Prostate gland (tissue), 2 donors: ENCODE measurements at places on chromosomes 11 and 22.
A peak's percentile ranks its signal among the peaks of the same experiment; 100 is the strongest.

GRCh38 chr11:110121204-110121603 is 28.0 kb downstream of the ZC3H12C start:
- H3K4me1 ChIP-seq, result no peaks in the 10 kb centered on the region
- no peak overlapping the region for H3K27ac ChIP-seq
- H3K27me3 ChIP-seq, result no peaks in the 10 kb centered on the region
- DNase-seq, result no peak
- no peak overlapping the region for H3K4me3 ChIP-seq
- no peaks in the 10 kb centered on the region for H3K36me3 ChIP-seq

DNA sequence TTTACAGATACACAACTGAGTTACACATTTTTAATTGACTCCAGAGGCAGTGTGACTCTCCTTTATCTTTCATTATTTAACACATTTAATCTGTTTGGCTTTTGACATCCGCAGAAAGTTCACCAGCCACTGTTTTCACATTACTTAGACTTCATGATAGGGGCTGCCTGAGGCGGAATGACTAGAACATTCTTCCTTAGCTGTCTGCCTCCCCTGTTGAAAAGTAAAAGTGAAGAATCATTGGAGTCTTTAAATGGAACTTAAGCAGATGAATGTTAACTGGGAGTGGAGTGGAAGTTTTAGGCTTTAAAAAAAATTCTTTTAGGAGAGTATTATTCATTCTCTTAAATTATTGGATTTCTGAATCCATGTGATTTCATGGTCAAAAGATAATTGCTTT is 229.2 kb upstream of the MTNR1B start:
- H3K36me3 ChIP-seq, result no peaks in the 10 kb centered on the region
- H3K27me3 ChIP-seq, result no peaks in the 10 kb centered on the region
- H3K27ac ChIP-seq, result no peak overlapping the region
- H3K4me1 ChIP-seq, result no peaks in the 10 kb centered on the region

GRCh38 chr22:17853073-17853472 is 78.8 kb upstream of the BID start:
- peak overlapping the region; percentile 47 for H3K27ac ChIP-seq
- DNase-seq, result no peak
- no peaks in the 10 kb centered on the region for H3K4me1 ChIP-seq
- H3K27me3 ChIP-seq, result no peaks in the 10 kb centered on the region
- no peaks in the 10 kb centered on the region for H3K36me3 ChIP-seq
- H3K4me3 ChIP-seq, result no peak overlapping the region

GRCh38 chr11:114080219-114080618 is 20.7 kb downstream of the ZBTB16 start:
- no peak for DNase-seq
- peaks cover 9% of the 10 kb centered on the region for H3K36me3 ChIP-seq
- H3K4me3 ChIP-seq, result no peak overlapping the region
- H3K4me1 ChIP-seq, result peaks cover 79% of the 10 kb centered on the region
- no peaks in the 10 kb centered on the region for H3K27me3 ChIP-seq
- H3K27ac ChIP-seq, result peak overlapping the region; percentile 31

- no peaks in the 10 kb centered on the region for H3K27me3 ChIP-seq
- H3K36me3 ChIP-seq, result no peaks in the 10 kb centered on the region
- no peak for DNase-seq
- no peaks in the 10 kb centered on the region for H3K4me1 ChIP-seq
- no peak overlapping the region for H3K27ac ChIP-seq
These were observed 93.8 kb downstream of the NECTIN1 start for GRCh38 chr11:119635041-119635740.

DNA sequence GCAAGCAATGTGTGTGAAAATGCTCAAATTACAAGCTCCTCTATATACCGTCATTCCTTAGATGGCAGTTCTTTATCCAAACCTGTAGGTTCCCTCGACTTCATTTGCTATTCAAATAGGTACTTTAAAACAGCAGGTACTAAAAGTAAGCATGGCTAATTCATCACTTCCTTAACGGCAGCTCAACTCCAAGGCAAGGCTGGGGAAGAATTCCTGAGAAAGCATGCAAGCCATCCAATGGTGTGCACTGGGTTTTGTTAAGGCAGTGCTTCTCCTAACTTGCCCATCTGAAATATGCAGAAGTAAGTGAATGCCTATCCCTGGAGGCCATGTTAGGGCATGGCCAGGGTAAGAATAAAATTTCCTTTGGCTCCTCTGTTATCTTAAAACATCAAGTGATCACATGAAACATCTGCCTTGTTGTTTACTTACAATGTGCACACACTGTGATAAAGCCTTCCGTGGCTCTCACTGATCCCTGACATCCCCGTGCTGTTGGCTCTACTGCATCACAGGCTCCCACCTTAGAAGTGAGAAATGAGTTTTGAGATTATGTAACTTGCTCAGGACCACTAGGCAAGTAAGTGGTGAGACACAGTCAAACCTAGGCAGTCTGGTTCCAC is 52.1 kb downstream of the SMCO4 start:
- H3K27ac ChIP-seq, result peak overlapping the region; percentile 46
- no peaks in the 10 kb centered on the region for H3K27me3 ChIP-seq
- H3K4me1 ChIP-seq, result peaks cover 24% of the 10 kb centered on the region
- no peak for DNase-seq
- H3K36me3 ChIP-seq, result no peaks in the 10 kb centered on the region
- H3K4me3 ChIP-seq, result no peak overlapping the region

GRCh38 chr22:39230261-39231196 is 14.3 kb downstream of the PDGFB start:
- DNase-seq, result no peak
- no peaks in the 10 kb centered on the region for H3K4me1 ChIP-seq
- no peaks in the 10 kb centered on the region for H3K27me3 ChIP-seq
- H3K36me3 ChIP-seq, result no peaks in the 10 kb centered on the region

- DNase-seq, result no peak
- no peak overlapping the region for H3K4me3 ChIP-seq
- no peaks in the 10 kb centered on the region for H3K27me3 ChIP-seq
These were observed 13.5 kb downstream of the MCAT start for GRCh38 chr22:43129426-43130425.

DNA sequence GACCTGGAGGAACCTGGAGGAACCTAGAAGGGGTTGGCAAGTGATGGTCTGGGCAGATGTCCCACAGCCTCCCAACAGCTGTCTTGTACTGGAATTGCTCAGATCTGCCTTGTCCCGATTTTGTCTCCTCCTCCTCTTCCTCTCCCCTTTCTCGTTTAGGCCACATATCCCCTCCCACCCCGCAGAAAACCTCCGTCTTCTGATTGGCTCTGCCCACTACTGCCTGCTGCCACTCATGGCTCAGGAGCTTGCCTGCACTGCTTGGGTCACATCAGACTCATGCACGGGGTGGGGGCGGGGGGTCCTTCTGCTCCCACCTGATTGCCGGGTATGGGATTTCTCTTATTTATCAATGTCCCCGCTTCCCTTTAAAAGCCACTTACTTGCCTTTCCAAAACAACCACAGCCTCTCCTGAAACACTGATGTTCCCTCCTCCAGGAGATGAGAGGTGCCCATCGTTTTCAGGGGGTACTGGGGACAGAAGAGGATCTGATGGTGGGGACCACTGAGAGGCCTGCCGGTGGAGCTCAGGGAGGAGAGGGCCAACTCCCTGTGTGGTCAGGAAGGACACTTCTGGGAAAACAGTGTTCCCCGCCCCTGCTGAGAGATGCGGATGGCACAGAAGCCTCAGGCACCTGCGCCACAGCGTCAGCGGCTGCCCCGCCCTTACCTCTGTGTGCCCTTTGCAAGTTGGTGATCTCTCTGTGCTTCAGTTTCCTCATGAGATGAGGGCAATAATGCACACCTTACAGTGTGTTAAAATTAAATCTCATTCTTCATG is 14.7 kb downstream of the TOM1 start:
- DNase-seq, result no peak
- no peaks in the 10 kb centered on the region for H3K27me3 ChIP-seq
- no peak overlapping the region for H3K4me3 ChIP-seq
- no peak overlapping the region for H3K27ac ChIP-seq
- H3K4me1 ChIP-seq, result peaks cover 17% of the 10 kb centered on the region
- H3K36me3 ChIP-seq, result no peaks in the 10 kb centered on the region

DNA sequence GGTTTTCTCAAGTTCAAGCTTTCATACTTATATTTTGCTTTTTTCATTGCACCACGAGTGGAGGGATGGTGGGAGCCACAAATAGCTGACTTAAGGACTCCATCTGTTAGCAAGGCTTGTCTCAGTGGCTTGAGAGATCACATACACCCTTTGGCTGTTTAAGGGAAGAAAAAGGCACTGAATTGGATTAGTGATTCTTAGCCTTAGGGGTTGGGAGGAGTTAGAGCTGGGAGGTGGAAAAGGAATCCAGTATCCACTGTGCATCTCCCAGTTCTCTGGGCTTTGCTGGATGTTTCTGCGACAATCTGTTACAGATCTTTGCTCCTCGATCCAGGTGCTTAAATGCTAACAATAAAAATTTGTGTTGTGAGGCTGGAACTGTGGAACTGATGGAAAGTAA is 593.6 kb downstream of the CNTN5 start:
- no peaks in the 10 kb centered on the region for H3K27me3 ChIP-seq
- no peaks in the 10 kb centered on the region for H3K4me1 ChIP-seq
- H3K27ac ChIP-seq, result no peak overlapping the region
- no peaks in the 10 kb centered on the region for H3K36me3 ChIP-seq
- H3K4me3 ChIP-seq, result no peak overlapping the region

DNA sequence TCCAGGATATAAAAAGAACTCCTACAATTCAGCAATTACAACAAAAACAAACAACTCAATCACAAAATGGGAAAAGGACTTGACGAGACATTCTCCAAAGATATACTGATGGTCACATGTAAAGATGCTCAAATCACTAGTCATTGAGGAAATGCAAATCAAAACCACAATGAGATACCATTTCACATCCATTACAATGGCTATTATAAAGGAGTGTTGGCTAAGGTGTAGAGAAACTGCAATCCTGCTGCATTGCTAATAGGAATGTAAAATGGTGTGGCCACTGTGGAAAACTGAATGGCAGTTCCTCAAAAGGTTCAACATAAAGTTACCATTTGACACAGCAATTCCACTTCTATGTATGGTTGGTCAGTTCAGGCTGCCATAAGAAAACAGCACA is 11.8 kb upstream of the TBCEL start:
- H3K4me1 ChIP-seq, result no peaks in the 10 kb centered on the region
- H3K36me3 ChIP-seq, result no peaks in the 10 kb centered on the region
- no peaks in the 10 kb centered on the region for H3K27me3 ChIP-seq

GRCh38 chr11:68038718-68039525 is at the start of gene TCIRG1:
TSS of gene TCIRG1 (plus strand) at chr11:68039025. CDS start at chr11:68041272, 2,247 bp downstream.
- peaks cover 10% of the 10 kb centered on the region for H3K4me1 ChIP-seq
- H3K4me3 ChIP-seq, result peak within 1 kb of the TSS; percentile 63
- peak; percentile 88 for DNase-seq
- no peaks in the 10 kb centered on the region for H3K36me3 ChIP-seq
- H3K27ac ChIP-seq, result peak within 1 kb of the TSS; percentile 80

DNA sequence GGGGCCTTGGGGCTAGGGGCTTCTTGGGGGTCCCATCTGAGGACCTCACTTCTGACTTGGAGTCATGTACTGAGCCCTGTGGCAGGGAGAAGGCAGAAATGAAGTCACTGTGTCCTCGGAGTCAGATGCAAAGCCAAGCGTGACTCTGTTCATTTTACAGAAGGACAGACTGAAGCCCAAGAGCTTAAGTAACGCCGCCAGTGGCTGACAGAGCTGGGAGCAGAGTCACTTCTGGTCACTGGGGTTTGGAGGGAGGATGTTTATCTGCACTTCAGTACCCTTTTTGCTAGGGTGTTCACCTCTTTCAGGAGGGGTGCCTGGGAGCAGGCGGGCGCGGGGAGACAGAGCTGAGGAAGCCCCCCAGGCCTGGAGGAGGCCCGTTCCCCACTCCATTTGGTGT is 10.7 kb downstream of the CD6 start:
- no peaks in the 10 kb centered on the region for H3K27me3 ChIP-seq
- no peaks in the 10 kb centered on the region for H3K36me3 ChIP-seq
- DNase-seq, result no peak
- H3K4me1 ChIP-seq, result no peaks in the 10 kb centered on the region

GRCh38 chr11:27700351-27701301 is at the start of gene BDNF:
TSS of gene BDNF (minus strand) at chr11:27700455. CDS start at chr11:27658564, 41,891 bp downstream.
- DNase-seq, result no peak
- no peaks in the 10 kb centered on the region for H3K36me3 ChIP-seq
- H3K27me3 ChIP-seq, result peaks cover 5% of the 10 kb centered on the region

- no peaks in the 10 kb centered on the region for H3K27me3 ChIP-seq
- no peaks in the 10 kb centered on the region for H3K36me3 ChIP-seq
- no peaks in the 10 kb centered on the region for H3K4me1 ChIP-seq
- no peak overlapping the region for H3K4me3 ChIP-seq
- no peak overlapping the region for H3K27ac ChIP-seq
These were observed 62.4 kb upstream of the ALKBH3 start for GRCh38 chr11:43818220-43818619.

- peaks cover 3% of the 10 kb centered on the region for H3K27me3 ChIP-seq
- no peak overlapping the region for H3K27ac ChIP-seq
- H3K36me3 ChIP-seq, result no peaks in the 10 kb centered on the region
- no peak for DNase-seq
These were observed 4.5 kb upstream of the TTLL8 start for GRCh38 chr22:50062509-50063135.

GRCh38 chr11:76910620-76911414 is 50.1 kb downstream of the ACER3 start:
- no peak overlapping the region for H3K27ac ChIP-seq
- H3K36me3 ChIP-seq, result no peaks in the 10 kb centered on the region
- H3K27me3 ChIP-seq, result no peaks in the 10 kb centered on the region

DNA sequence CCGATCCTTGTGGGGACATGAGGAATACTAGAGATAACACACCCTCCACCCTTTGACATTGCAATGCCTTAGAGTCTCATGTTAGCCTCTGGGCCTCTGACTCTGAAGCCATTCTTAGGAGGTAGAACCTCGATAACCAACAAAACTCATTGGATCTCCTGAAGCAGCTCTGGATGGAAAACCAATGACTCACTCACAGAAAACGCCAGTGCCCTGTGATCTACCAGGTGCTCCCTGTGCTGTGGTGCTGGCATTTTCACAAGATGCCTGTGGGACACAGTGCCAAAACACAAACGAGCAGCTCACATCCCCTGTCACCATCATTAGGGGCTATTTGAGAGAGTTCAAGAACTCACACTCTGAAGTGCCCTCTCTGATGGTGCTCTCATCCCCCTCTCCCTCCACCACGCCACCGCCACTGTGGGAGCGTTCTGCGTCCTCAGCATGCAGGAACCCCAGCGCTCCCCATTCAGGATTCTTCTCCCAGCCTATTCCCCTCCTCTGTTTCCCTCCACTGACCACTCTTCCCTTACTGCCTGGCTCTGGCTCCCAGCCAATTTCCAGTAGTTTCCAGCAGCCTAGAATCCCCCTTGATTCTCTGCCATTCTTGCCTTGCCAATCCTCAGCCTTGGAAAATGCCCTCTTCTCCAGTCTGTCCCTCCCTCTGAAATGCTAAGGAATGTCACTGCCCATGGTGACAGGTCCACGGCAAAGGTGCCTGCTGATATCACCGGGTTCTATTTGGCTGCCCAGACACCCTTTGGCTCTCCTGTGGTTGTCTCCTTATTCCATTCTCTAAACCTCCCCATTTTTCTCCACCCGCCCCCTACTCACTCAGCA is 4.7 kb upstream of the POLD4 start:
- H3K27me3 ChIP-seq, result no peaks in the 10 kb centered on the region
- H3K27ac ChIP-seq, result no peak overlapping the region
- H3K4me3 ChIP-seq, result no peak overlapping the region
